ENCODE measurements at places on chromosomes 2 and 18.

GRCh38 chr2:113342650-113343049, 63.9 kb upstream of the PAX8 start:
- no peaks in the 10 kb centered on the region for H3K4me1 ChIP-seq
- H3K27ac ChIP-seq: no peak overlapping the region
- H3K4me3 ChIP-seq: no peak overlapping the region
- peaks cover 59% of the 10 kb centered on the region for H3K27me3 ChIP-seq
- DNase-seq: no peak

DNA sequence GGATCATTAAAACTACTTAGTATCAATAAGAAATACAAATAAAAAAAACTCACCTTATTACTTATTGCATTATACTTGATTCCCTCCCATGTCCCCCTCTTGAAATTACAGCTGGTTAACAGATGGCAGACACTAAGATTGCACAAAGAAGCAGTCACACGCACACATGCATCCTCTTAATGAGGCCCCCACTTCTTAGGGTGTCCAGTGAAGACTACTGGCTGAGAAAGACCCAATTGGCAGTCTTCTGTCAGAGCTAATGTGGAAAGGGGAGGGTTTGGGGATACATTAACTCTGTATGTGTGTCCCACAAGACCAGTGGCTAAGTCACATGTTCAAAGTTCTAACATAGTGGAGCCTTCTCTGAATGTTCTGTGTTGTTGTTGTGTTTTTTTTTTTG, 210.7 kb downstream of the MTX2 start:
- H3K4me3 ChIP-seq: no peak overlapping the region
- H3K4me1 ChIP-seq: peaks cover 14% of the 10 kb centered on the region
- no peaks in the 10 kb centered on the region for H3K36me3 ChIP-seq
- H3K27me3 ChIP-seq: no peaks in the 10 kb centered on the region
- H3K27ac ChIP-seq: no peak overlapping the region

- no peak for DNase-seq
- H3K4me3 ChIP-seq: peak overlapping the region; percentile 71
- H3K27ac ChIP-seq: peak overlapping the region; percentile 72
- peaks cover 40% of the 10 kb centered on the region for H3K4me1 ChIP-seq
- no peaks in the 10 kb centered on the region for H3K36me3 ChIP-seq
These were observed 1.4 kb downstream of the NRP2 start for GRCh38 chr2:205683502-205684367.

DNA sequence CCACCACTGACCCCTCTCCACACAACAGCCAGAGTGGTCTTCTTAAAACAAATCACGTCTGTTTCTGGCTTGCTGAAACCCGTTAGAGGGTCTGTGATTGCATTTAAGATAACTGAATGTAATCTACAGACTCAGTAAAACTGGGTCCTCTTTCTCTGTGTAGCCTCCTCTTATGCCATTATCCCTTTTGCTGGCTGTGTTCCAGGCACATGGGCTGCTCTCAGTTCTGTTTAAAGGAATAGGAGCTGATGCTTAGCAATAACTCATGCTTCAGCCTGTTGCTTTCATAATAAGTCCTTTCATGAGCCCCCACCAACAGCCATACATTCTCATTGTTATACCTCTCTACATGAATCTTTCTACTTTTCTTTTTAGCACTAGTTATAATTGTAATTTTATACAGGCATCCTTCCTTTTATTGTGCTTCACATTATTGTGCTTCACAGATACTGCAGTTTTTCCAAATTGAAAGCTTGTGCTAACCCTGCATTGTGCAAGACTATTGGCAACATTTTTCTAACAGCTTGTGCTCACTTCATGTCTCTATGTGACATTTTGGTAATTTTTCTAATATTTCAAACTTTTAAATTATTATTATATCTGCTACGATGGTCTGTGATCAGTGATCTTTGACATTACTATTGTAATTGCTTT, 782.6 kb downstream of the MBD2 start:
- no peak overlapping the region for H3K27ac ChIP-seq
- H3K27me3 ChIP-seq: no peaks in the 10 kb centered on the region
- H3K36me3 ChIP-seq: no peaks in the 10 kb centered on the region
- no peaks in the 10 kb centered on the region for H3K4me1 ChIP-seq
